ENCODE measurements at places on chromosomes 4 and X. TPM values are rescaled to one million over a fixed set of nuclear protein-coding genes. Genes with fewer than 3 reads are reported as not detected.

DNA sequence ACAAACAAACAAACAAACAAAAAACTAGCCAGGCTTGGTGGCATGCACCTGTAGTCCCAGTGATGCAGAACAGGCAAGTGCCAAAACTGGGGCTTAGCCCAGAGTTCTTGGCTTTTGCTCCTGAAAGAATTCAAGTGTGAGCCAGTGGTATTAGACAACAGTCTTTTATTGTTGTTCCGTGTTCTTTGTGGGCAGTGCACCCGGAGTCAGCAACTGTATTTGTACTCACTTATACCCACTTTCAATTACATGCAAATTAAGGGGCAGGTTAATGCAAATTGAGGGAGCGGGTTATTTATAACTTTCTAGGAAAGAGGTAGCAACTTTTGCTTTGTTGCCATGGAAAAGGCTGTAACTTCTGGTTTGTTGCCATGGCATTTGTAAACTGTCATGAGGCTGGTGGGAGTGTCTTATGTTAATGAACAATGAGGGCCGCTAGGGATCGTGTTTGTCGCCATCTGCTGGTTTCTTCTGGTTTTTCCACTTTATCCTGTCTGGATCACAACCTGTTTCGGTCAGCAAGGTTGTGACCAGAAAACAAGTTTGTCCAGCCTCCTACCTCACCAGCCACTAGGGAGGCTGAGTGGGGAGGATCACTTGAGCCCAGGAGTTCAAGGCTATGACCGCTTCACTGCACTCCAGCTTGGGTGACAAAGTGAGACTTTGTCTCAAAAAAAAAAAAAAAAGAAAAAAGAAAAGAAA, 88.8 kb upstream of the ESX1 start:
- peak; percentile 59 for DNase-seq

DNA sequence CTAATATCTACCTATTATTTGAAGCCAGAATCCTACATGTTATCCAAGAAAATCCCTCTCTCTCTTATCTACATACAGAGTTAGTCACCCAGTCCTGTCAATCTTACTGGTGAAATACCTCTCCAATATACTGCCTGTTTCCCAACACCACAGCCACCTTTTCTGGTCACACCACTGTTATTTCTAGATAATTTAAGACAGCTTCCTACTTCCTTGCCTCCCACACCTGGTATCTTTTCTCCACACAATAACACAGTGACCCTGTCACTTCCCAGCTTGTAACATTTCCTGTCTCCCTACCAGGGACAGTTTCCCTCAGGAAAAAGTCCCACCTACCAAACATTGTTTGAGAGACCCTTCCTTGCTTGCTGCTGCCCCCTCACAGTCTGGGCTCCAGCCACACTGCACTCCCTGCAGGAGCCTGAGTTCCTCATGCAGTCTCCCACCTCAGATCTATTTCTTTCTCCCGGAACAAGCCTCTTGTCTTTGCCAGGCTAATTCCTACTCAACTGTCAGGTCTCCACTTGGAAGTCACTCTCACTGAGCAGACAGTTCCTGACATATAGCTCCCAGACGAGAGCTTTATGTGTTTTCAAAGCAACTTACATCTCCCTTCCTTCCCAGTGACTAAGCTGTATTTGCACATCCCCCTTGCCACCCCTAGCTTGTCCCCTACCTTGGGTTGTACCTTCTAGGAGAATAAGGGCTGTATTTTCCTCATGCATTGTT, 73.6 kb upstream of the QRFPR start:
- DNase-seq = peak; percentile 13

DNA sequence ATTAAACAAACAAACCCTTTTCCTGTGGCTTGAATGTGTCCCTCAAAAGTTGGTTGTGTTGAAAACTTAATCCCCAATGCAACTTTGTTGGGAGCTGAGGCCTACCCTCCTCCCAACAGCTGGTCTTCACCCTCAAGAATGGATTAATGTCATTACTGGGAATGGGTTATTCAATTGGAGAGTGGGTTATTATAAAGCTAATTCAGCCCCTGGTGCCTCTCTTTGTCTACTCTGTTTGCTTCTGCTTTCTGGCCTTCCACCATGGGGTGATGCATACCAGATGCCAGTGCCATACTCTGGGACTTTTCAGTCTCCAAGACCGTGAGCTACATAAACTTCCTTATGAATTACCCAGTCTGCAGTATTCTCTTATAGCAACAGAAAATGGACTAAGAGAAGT, 706.5 kb downstream of the CCSER1 start:
- DNase-seq = no peak

GRCh38 chr4:152680988-152681603, 1.3 kb upstream of the TMEM154 start:
- DNase-seq = no peak

GRCh38 chr4:100286636-100287035, 96.4 kb upstream of the DDIT4L start:
- DNase-seq = peak; percentile 31

GK gene
- total RNA-seq = 5.3 TPM

PCDH7 gene
- 2.4 TPM for total RNA-seq

SCRG1 gene
- total RNA-seq = not detected

All from WTC11 (cell line).